ENCODE measurements at places on chromosomes 13 and 19. TPM values are rescaled to one million over a fixed set of nuclear protein-coding genes. Genes with fewer than 3 reads are reported as not detected.

PET100 gene
- 65.7 TPM for total RNA-seq

IER2 gene
- total RNA-seq = 14.6 TPM

IFI30 gene
- 156 TPM for total RNA-seq

C19orf85 gene
- not detected for total RNA-seq

LRRC8E gene
- total RNA-seq = 2.6 TPM

Measured in H4 (cell line).